Progenitor cell of endocrine pancreas (in vitro differentiated cells): ENCODE measurements at places on chromosomes 11 and 22. TPM values are rescaled to one million over a fixed set of nuclear protein-coding genes. Genes with fewer than 3 reads are reported as not detected.

The SLC5A4 gene
- total RNA-seq, result not detected in 2 replicates

The P2RY6 gene
- 0.13 and 0.14 TPM in 2 replicates for total RNA-seq

The OR52N4 gene
- total RNA-seq, result not detected in 2 replicates

The OR56A1 gene
- total RNA-seq, result 0.09 TPM in 1 of 2 replicates, not detected in the other

The OR51E1 gene
- total RNA-seq, result 0.11 and 0.14 TPM in 2 replicates

The MAML2 gene
- 17.6 and 18.8 TPM in 2 replicates for total RNA-seq

The VPREB3 gene
- not detected in 2 replicates for total RNA-seq

The HBG1 gene
- total RNA-seq, result not detected in 2 replicates

The OR8D1 gene
- not detected in 2 replicates for total RNA-seq

The CDC42BPG gene
- total RNA-seq, result 20.1 and 21.1 TPM in 2 replicates

The FSHB gene
- total RNA-seq, result not detected in 2 replicates

The DDTL gene
- total RNA-seq, result not detected in 2 replicates

The ARHGAP32 gene
- 42.3 and 48.0 TPM in 2 replicates for total RNA-seq

The DERL3 gene
- total RNA-seq, result 1.5 and 2.8 TPM in 2 replicates

The CAPN5 gene
- 9.5 and 10.9 TPM in 2 replicates for total RNA-seq

The MYOD1 gene
- not detected in 2 replicates for total RNA-seq

The CFAP300 gene
- 1.2 and 1.5 TPM in 2 replicates for total RNA-seq

The SAA4 gene
- total RNA-seq, result not detected in 2 replicates

The PGA5 gene
- total RNA-seq, result 0.60 and 0.69 TPM in 2 replicates

The EXPH5 gene
- 32.8 and 35.0 TPM in 2 replicates for total RNA-seq

The MPEG1 gene
- total RNA-seq, result not detected in 2 replicates

The CHRM1 gene
- 0.62 and 0.67 TPM in 2 replicates for total RNA-seq

The SAA1 gene
- total RNA-seq, result not detected in 2 replicates

The PACS1 gene
- 68.3 and 72.3 TPM in 2 replicates for total RNA-seq

The GRAP2 gene
- total RNA-seq, result 0.58 and 0.60 TPM in 2 replicates

The ARFGAP3 gene
- 26.3 and 26.7 TPM in 2 replicates for total RNA-seq

The TEX12 gene
- total RNA-seq, result not detected in 2 replicates

The MUC6 gene
- total RNA-seq, result 1.6 and 1.9 TPM in 2 replicates

The SLC7A4 gene
- total RNA-seq, result 1.1 and 1.3 TPM in 2 replicates

The P2RY2 gene
- total RNA-seq, result 0.55 and 0.96 TPM in 2 replicates

The IRAG1 gene
- total RNA-seq, result 5.4 and 6.3 TPM in 2 replicates

The SYCE3 gene
- total RNA-seq, result not detected in 2 replicates

The LUZP2 gene
- total RNA-seq, result 1.6 and 1.8 TPM in 2 replicates

The YPEL1 gene
- total RNA-seq, result 24.9 and 30.5 TPM in 2 replicates
